ENCODE measurements at places on chromosomes 13 and 19. TPM values are rescaled to one million over a fixed set of nuclear protein-coding genes. Genes with fewer than 3 reads are reported as not detected.

GRCh38 chr13:99971576-99972189, at the start of gene ZIC5:
Gene ZIC5, minus strand, starts transcription at chr13:99971767. Its CDS starts 164 bp downstream, at chr13:99971603.
- DNase-seq = no peak

CFAP97D2 gene
- not detected for total RNA-seq

DNA sequence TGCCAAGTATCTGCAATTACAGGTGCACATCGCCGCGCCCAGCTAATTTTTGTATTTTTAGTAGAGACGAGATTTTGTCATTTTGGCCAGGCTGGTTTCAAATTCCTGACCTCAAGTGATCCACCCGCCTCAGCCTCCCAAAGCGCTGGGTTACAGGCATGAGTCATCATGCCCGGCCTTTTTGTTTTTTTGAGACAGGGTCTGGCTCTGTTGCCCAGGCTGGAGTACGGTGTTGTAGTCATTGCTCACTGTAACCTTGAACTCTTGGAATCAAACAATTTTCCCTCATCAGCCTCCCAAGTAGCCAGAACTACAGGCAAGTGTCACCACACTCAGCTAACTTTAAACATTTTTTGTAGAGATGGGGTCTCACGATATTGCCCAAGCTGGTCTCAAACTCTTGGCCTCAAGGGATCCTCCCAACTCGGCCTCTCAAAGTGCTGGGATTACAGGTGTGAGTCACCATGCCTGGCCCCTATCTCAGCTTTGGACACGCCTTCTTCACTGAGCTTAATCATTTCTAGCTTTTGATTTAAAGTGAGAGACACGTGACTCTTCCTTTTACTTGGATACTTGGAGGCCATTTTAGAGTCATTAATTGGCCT, 4.0 kb upstream of the IRGC start:
- no peak for DNase-seq

ATXN8OS gene
- total RNA-seq = not detected

All from dorsolateral prefrontal cortex (tissue), 122 donors.